Activated naive CD4-positive, alpha-beta T cell treated with Interleukin-2 at 50 U/mL for 16 hours (primary cell): ENCODE measurements at places on chromosomes 11 and 22.

DNA sequence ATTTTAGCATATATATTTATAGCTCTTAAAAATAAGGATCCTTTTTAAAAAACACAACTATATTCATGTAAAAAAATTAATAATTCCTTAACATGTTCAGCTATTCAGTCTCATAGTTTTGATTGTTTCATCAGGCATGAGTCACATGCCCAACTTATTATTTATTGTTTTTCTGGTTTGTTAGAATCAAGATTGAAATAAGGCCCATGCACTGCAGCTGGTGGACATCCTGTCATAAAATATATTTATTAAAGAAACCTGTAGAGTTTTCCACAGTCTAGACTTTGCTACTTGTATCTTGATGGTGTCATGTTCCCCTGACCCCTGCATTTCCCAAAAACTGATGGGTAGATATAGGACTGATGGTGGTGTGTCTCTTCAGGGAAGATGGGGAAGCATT is 77.4 kb downstream of the PARVA start:
- DNase-seq, result no peak

- no peak for DNase-seq
These were observed 47.3 kb upstream of the SLC5A1 start for GRCh38 chr22:31995807-31996206.

GRCh38 chr22:50603511-50604255 is 3.1 kb downstream of the MAPK8IP2 start:
- no peak for DNase-seq

GRCh38 chr11:62536301-62536957 is 10.2 kb downstream of the AHNAK start:
- DNase-seq, result no peak

GRCh38 chr11:135062994-135063393 is 651.0 kb upstream of the B3GAT1 start:
- no peak for DNase-seq

- peak; percentile 59 for DNase-seq
These were observed 6.9 kb upstream of the POLDIP3 start for GRCh38 chr22:42621505-42622002.

DNA sequence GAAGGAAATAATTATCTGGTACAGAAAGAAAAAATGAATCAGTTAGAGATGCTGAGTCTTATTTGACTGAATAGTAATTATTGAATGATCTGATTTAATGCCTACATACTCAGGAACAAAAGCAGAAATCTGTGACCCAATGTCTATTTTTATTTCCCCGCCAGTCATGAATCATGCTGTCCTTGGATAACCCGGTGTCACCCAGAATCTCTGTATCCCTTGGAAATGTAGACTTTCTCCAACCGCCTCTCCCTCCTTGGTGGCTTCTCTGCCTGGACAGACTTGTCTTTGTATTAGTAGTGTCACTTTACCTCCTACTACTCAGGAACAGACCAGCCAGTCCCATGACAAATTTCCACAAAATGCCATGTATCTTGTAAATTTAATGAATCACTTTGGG is 173.3 kb upstream of the PDGFD start:
- no peak for DNase-seq

DNA sequence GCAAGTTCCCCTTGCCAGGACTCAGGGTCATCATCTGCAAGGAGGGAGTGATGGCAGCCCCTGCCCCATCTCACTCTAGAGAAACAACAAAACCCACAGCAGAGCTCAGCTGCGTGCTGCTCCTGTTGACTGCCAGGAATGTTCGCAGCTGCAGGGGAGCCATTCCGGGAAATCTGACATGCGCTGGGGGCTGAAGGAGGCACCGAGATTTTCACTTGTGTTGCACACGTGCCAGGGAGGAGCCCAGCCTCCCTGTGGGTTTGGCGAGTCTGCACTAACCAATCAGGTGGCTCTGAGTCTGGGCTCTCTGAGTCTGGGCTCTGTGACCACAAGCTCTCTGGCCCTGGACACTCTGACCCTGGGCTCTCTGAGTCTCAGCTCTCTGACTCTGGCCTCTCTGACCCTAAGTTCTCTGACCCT is 10.5 kb downstream of the FGF3 start:
- DNase-seq, result no peak

GRCh38 chr22:39239561-39240423 is 5.0 kb downstream of the PDGFB start:
- peak; percentile 24 for DNase-seq

DNA sequence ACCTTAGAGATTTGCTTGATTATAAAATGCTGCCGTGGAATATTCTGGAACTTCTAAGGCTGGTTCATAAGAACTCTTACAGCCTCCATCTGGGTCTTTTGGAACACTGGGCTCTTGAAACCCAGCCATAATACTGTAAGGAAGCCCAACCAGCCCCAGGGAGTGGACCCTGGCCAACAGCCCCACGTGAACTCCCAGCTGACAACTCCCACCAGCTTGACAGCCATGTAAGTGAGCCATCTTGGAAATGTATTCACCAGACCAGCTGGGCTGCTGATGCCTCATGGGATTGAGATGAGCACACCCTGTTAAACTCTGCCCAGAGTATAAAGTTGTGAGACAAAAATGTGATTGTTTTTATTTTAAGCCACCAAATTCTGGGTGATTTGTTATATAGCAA is 378.7 kb upstream of the RAG2 start:
- no peak for DNase-seq

DNA sequence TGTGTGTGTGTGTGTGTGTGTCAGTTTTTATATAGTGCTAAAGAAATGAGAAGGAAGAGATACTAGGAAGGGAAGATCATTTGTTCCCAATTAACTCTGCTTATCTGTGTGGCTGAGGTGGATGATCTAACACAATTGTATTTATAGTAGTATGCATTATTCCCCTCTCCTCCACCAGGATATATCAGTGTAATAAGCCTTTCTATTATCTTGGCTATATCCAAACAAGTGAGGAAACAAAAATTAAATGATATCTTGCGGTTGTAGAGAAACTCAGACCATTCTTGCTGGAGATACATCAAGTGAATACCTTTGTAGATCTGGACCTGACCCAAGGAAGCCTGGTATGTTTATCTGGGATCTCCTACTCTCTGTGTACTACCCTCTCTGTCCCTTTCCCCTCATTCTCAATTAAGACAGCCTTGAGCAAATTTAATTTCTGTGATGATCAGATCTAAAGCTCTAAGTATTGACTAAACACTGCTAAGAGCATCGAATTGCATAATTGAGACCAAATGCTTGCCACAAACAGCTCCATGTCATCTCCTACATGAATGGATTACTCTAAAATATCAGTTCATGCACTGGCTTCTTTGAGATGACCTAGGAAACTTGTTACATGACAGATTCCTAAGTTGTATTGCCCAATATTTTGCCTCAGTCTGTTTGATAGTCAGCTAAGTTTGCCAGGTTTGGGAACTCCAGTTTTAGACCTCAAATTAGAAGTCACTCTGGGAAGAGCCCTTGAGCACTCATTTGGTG is 185.3 kb upstream of the CTSC start:
- no peak for DNase-seq

- DNase-seq, result peak; percentile 71
These were observed 52.4 kb downstream of the CACNA1I start for GRCh38 chr22:39622881-39623367.

GRCh38 chr11:119115484-119116234 is 5.7 kb upstream of the HINFP start:
- no peak for DNase-seq

DNA sequence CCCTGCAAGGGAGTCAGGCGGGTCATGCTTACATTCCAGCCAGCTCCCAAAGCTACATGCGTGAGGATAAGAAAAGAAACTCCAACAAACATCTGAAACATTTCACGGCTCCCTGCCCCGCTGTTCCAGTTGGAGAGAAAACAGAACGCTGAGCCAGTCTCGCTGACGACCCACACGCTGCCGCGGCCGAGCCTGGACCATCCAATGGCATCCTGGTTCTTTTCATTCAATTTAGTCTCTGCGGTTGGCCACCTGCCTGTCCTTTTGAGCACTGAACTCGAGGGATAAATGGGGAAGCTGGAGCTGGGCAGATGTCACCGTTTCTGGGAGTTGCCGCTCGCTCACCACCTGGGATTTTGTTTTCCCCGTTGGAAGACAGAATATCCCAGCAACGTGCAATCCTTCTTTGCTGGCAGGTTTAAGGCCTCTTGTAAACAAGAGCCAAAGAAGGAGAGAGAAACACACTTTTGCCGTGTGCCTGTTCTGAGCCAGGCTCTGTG is 45.3 kb upstream of the SHISAL1 start:
- DNase-seq, result no peak

GRCh38 chr11:2987881-2988861 is 4.0 kb downstream of the NAP1L4 start:
- peak; percentile 56 for DNase-seq

- DNase-seq, result no peak
These were observed 2.4 kb downstream of the KIAA0930 start for GRCh38 chr22:45238076-45238956.

- no peak for DNase-seq
These were observed 528.6 kb downstream of the BRD1 start for GRCh38 chr22:49298834-49299750.

DNA sequence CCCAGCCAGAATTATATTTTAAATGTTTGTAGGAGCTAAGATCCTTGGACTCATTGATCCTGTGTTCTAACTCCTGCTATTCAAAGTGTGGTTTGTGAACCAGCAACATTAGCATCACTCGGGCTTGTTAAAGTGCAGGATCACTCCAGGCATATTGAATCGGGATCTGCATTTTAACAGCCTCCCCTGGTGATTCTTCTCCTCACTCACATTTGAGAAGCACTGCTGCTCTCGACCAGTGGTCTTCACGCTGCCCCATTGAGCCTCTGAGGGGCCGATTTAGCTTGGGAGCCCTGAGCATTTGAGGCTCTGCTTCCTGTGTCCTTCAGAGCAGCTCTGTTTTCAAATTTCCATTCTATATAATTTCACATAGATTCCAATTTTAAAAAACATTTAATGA is 10.9 kb downstream of the MADD start:
- no peak for DNase-seq

DNA sequence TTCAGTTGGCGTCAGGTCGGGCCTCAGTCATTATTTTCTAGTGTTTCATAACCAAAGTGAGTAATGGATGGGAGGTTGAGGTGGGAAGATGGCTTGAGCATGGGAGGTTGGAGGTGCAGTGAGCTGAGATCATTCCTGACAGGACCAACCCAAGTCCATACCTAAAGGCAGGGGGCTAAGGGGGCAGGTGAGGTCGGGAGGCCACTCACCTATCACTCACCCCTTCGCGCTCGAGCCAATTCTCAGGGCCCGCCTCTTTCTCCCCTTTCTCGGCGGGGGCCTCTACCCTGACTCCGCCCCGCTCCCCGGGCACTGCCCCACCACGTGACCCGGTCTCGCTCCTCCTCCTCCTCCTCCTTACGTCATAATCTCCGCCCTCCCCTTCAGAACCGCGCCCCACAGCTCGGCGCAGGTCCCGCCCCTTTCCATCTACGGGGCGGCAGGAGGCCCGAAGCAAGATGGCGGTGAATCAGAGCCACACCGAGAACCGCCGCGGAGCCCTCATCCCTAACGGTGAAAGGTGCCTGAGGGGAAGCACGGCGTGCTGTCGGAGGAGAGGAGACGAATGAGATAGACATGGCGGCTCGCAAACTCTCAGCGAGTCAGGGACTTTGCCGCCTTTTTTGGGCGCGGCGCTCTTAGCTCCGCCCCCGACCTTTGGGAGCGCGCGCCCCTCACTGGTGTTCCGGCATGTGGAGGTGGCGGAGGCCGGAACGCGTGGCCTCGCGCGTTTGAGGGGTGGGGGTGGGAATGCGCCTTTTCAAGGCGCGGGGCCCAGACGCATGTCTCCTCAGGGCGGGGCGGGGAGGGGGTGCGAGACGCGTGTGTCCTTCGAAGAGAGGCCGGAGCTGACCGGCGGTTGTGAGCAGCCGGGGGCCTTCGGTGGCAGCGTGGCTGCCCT is at the start of gene WBP2NL:
Gene WBP2NL, plus strand, starts transcription at position 428 of the 901 bp plus-strand sequence. Its CDS starts 31 bp downstream, at position 459.
- DNase-seq, result peak; percentile 87

DNA sequence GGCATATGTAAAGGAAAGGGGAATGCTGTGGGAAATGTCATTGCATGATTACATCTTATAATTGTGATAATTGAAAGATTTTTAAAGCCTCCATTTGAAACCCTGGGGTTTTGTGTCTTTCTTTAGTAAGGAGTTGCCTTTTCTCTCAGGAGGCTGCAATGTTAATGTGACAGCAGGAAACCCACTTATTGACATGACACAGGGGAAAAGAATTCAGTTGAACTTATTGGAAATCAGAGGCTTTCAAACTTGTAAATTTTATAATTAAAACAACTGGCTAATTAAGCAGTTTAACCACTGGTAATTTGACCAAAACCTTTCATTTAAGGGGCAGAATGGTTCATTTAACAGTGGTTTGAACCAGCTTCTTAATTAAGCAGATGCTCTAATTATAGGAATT is 31.2 kb downstream of the MRPL48 start:
- no peak for DNase-seq

- DNase-seq, result no peak
These were observed 868 bp downstream of the TEF start for GRCh38 chr22:41382610-41383009.

DNA sequence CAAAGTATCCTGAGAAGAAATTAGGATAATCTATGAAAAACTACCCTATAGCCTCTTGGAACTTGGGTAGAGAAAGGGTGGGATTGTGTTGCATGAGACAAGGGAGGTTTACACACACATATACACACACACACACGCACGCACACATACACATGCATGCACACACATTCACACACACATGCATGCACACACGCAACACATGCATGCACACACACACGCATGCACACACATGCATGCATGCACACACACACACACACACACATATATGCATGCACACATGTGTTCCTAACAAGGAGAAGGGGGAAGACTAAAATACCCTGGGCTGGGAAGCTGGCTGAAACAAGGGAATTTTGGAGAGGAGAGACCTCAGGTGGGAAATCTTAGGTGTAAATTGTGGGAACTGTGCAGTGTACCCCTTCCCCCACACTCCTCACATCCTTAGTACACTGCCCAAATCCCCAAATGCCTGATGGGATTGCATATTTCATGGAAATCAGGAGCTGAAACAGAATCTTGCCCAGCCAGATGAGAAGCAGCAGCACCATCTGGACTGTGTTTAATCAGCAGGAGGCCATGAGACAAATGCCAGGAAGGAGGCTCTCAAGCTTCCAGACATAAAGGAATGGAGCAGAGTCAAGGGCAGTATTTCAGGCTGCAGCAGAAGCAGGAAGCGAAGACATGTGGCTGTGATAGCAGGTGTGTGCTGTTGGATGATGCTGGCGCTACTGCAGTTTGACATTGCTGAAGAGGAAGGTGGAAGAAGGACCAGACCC is 14.6 kb upstream of the POLD3 start:
- no peak for DNase-seq

GRCh38 chr11:35340715-35341114 is 78.6 kb downstream of the SLC1A2 start:
- DNase-seq, result no peak

GRCh38 chr22:16804882-16805281 is 20.3 kb downstream of the XKR3 start:
- DNase-seq, result no peak

- DNase-seq, result no peak
These were observed 1408.4 kb upstream of the TENM4 start for GRCh38 chr11:80849253-80849652.
